Stimulated activated memory B cell treated with anti-CD40 and anti-IgM and Interleukin-4, amounts not matched to agents 10 μg/mL and 1 μg/mL and 100 μg/mL, for 72 hours (primary cell): ENCODE measurements at places on chromosomes 16 and 17.

DNA sequence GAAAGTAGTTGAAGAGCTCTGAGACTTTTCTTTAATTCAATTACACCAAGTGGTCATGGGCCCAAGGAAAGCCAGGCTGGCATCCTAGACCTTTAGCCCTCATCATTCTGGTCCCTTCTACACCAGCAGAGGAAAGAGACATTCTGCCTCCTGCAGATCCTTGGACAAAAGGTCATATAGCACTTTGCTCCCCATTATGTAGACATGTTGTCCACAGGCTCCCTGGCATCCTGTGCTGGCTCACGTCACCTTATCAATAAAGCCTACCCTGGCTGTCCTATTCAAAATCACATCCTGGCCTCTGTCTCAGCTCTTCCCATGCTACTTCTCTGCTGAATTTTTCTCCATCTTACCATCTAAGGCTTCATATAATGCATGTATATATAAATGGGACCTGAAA is 61.6 kb upstream of the MAF start:
- ATAC-seq, result no peak

DNA sequence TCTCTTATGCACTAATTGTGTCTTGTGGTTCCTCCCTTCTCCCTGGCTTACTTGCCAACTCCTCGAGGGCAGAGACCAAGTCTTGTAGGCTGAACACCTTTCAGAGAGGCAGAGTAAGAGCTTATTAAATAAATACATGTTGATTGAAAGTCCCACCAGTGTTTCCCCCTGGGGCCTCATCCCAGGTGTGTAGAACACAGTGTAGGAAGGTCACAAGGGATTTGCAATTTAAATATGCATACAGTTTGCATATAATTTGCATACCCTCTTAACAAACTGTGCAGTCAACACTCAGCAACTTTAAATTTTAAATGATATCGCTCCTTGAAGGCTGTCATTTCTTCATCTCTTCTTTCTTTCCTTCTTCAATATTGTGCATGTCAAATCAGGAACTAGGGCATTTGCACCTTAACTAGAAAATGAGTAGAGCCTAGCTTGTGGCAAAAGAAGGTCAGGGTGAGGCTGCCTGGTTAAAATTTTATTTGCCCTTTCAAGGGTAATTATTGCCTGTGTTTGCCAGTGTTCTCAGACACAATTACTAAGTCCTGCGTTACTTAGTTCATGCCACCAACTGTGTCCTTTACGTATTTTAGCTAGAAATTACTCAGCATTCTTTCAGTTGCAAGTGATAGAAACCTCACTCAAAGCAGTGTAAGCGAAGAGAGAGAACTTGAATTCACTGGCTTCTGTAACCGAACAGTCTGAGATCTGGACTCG is 465.7 kb downstream of the HAPSTR1 start:
- ATAC-seq, result no peak

DNA sequence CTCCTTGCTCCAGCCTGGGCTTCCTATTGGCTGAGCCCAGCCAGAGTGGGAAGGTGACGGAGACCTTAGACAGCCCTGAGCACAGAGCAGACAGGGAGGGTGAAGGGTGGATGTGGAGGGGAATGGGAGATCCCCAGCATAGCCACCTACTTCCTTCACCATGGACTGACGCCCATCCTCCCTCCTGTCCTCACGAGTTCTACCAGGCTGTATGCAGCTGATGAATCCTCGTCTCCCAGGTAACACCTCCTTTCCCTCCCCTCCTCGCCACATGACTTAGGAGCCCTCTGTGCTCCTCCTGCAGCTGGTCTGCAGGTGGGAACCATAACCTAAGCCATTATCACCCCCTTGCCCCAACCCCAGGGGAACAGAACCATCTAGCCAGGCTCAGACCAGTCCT is 9.0 kb upstream of the CRHR1 start:
- ATAC-seq, result peak; percentile 35

DNA sequence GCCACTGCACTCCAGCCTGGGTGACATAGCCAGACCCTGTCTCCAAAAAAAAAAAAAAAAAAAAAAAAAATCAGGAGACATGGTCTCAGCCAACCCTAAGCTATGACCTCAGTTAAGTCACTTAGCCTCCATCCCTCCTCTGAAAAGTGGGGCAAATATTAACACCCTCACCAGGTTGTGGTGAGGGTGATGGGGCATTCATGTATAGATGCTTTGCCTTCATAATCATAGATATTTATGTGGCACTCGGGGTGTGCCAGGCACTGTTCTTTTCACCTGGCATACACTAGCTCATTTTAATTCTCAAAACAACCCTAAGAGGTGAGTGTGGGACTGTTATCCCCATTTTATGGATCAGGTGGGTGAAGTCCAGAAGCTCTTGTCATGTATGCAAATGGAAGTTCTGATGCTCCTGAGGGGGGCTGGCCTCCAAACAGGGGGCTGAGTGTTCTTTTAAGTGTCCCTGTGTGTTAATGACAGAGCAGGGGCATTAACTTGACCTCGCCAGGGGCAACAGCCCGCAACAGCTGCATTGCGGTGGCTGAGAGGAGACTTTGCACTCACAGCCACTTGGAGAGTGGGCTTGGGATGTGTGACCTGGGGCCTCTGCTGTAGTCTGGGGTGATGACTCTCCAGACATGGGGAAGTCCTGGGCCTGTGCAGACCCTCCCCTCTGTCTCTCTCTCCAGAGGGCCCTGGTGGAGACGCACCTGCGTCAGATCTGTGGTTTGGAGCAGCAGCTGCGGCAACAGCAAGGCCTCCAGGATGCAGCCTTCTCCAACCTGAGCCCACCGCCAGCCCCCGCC is 4.1 kb downstream of the TBKBP1 start:
- no peak for ATAC-seq

- no peak for ATAC-seq
These were observed 8.3 kb upstream of the MPHOSPH6 start for GRCh38 chr16:82178352-82178751.

- peak; percentile 66 for ATAC-seq
These were observed 4.2 kb downstream of the ITGAE start for GRCh38 chr17:3796822-3797170.

DNA sequence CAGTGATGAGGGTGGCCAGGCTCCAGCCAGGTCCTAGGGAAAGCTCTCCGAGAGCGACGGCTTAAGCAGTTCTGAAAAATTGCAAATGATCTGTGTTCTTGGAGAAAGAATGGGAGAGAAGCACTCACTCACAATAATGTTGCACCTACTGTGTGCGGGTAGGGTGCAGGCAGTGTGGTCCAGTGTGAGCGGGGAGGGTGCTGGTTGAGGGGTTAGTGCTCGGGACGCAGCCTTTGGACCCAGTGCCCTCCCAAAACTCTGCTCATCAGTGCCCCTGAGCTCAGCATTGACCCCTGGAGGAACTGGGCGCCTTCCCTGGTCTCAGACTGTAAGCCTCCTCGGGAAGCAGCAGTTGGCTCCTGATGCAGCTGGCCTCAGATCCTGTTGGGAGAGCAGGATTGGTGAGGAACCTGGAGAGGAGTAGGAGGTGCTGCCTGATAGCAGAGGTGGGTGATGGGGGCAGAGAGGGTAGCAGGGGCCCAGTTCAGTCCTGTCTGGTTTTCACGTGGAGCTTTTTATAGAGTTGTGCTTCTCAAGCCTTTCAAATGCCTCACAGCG is 23.6 kb upstream of the ZNF750 start:
- no peak for ATAC-seq

DNA sequence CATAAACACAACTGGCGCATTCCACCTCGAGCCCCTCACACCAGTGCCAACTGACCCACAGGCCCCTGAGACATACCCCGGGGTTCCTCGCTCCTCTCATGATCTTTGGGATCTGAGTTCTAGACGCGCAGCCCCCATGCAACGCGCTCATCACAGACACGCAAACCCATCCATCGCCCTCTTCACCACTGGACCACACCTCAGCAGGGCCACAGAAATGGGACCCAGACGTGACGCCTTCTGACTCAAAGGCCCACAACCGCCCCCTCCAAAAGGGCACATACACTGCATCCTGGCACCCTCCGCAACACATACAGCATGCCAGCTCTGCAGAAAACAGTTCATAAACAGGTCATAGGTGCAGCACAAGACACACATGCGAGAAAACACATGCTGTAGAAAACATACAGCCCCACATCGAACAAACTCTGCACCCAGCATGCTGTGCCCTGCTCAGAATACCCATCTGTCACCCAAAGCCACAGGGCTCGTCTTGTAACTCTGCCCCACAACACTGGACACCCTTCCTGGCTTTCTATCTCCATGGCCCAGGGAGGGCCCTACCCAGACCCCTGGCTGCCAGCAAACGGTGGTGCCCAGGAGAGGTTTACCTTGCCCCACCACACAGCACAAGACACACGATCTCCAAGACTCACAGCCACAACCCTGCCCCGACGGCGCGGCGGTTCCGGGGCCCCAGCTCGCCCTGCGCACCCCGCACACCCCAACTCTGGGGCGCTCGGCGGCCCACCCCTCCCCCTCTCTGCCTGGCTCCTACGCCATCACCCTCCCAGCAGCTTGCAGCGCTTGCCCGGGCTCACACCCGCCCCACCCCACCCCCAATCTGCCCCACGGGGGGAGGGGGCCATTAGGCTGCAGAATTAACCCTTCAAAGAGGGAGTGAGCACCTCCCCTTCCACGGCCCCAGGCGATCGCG is 887 bp downstream of the ZBTB4 start:
- peak; percentile 42 for ATAC-seq

GRCh38 chr16:83956336-83957289 is 3.6 kb downstream of the OSGIN1 start:
- peak; percentile 65 for ATAC-seq

DNA sequence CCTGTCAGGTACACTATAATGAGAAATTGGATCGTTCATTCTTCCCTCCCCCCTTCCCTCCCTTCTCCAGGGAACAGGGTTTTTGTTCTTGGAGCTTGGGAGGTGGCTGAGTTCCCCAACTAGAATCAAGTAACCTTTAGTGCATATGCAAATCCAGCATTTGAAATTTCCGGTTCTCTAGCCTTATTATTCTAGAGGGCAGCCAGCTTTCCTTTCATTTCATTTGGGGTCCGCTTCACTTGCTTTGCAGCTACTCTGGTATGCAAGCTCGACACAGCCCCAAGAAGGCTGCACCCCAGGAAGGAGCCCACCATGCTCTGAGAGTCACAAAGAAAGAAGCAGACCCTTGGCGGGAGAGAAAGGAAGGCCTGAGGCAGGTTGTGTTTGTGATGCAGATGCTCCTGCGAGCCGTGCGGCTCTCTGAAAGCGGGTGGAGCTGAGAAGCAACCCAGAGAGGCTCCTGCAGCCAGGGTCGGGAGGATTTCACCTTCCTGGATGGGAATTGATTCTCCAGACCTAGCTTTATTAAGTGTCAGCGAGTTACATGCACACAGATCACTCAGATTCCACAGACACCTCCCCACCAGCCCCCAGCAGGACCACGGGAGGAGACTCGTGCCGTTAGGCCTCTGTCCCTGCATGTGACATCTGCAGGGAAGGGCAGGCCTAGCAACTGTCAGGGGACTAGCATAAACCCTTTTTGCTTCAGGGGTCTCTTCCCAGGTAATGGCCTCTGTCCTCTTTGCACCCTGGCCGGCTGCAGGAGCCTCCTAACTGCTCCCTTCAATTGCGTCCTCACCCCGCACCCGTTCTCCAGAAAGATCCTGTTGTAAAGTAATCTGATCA is 34.5 kb downstream of the PMM2 start:
- ATAC-seq, result no peak

DNA sequence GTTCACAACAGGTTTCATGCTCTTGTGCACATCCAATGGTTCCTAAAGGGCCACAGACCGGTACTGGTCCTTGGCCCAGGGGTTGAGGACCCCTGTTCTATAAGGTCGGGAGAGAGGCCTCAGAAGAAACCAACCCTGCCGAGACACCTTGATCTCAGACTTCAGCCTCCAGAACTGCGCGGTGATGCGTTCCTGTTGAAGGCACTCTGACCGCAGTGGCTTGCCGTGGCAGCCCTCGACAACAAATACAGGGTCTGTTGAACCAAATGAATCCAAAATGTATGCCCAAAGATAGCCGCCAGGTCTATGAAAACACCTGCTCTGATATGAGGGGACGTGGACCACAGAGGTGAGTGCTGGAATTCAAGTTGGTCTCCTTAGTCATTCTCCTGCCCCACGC is 389.8 kb downstream of the SEC14L1 start:
- no peak for ATAC-seq

GRCh38 chr16:79653373-79653891 is 52.9 kb upstream of the MAF start:
- ATAC-seq, result no peak
